Inflammatory macrophage (primary cell): ENCODE measurements at places on chromosomes 6 and 20.

DNA sequence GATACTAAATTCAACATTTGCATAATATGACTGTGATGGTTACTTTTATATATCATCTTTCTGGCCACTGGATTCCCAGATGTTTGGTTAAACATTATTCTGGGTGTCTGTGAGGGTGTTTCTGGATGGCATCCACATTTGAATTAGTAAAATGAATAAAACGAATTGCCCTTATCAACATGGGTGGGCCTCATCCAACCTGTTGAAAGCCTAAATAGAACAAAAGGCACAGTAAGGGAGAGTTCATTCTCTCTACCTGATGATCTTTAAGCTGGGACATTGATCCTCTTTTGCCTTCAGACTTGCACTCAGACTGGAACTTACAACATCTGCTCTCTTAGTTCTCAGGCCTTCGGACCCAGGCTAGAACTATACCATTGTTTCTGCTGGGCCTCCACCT lies 57.6 kb downstream of the CD24 start:
- no peak for DNase-seq

DNA sequence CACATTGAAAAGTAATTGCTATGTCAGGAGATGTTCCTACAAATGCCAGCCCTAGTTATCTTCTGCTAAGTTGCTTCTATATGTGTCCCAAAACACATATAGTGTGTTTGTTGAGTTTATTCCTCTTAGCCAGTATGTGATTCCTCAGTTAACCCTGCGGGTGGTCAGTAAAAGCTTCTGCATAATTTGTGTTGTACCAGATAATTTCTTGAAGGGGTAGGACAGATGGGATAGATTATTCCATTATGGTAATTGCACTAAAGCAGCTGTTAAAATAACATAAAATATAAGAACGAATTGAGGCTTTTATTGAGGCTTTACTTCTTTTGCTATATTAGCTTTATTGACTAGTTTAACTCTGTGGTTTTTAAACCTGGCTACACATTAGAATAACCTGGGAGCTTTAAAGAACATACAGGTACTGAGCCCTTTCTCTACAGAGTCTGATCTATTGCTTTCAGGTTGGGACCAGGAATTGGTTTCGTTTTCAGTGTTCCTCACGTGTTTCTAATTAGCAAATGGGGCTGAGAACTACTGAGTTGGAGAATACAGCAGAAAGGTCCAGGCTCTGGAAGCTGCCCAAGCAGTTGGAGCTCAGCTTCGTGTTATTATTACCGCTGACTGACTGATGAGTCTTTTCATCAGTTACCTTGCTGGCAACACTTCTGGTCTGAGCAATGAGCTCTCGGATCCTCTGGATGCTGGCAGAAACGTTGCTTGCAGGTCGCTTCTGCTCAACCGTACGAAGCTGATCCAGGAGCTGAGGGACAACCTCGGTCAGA lies 56.9 kb downstream of the FAM229B start:
- no peak for DNase-seq

DNA sequence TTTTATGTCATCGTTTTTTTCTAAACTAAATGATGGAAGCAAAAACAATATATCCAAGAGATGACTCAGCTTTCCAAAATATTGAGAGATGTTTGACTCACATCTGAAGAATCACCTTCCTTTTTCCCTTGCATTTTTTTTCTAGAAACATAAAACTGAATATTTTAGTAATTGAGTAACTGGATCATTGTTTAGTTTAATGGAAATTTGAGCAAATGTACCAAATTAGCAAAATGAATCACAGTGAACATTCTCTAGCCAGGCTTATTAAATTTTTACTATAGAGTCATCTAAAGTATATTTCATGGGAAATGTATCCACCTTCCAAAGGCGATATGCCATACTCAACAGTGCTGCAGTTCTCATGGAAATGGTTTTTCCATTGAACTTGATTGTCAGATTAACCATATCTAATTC lies 145.5 kb downstream of the TENT5A start:
- no peak for DNase-seq

- no peak for DNase-seq
Observed at GRCh38 chr6:142756215-142756630, 188.8 kb downstream of the HIVEP2 start.

GRCh38 chr6:150874179-150874578 lies 8.7 kb downstream of the MTHFD1L start:
- no peak for DNase-seq

GRCh38 chr20:22495172-22495571 lies 89.2 kb downstream of the FOXA2 start:
- no peak for DNase-seq

DNA sequence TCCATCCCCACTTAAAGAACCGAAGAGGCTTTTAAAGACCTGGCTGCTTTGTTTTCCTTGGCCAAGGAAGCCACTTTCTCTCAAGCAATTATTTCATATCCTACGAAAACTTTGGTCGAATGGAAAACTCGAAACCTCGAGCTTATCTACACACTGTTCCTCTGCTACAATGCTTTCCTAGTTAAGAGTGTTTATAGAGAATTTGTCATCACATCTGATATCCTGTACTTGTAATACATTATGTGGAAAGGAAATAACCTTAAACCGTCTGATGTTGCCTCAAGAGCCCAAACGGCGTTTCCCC lies 28.1 kb downstream of the TFAP2B start:
- DNase-seq, result no peak

DNA sequence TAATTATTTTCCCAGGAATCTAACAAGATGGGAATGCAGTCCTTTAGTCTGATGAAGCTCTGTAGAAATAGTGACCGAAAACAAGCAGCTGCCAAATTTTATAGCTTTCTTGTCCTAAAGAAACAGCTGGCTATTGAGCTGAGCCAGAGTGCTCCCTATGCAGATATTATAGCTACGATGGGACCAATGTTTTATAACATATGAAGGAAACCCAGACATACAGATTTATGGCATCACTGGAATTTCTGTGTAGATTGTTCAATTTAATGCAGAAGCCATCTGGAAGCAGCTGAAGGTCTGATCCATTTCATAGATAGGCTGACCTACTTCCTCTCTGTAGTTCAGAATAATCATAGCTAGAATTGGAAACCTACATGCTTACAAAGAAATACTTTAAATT lies 11.8 kb upstream of the SNPH start:
- no peak for DNase-seq

GRCh38 chr6:97305414-97306066 lies 22.5 kb upstream of the MMS22L start:
- DNase-seq, result no peak

- DNase-seq, result no peak
Observed at GRCh38 chr20:63273635-63274380, 1.2 kb downstream of the ARFGAP1 start.

- DNase-seq, result no peak
Observed at GRCh38 chr6:79241228-79241627, 6.7 kb upstream of the HMGN3 start.

- DNase-seq, result no peak
Observed at GRCh38 chr6:65719101-65719500, 12.1 kb upstream of the EYS start.

GRCh38 chr6:56368491-56368890 lies 121.1 kb upstream of the COL21A1 start:
- peak; percentile 26 for DNase-seq

- no peak for DNase-seq
Observed at GRCh38 chr20:43953919-43954592, 39.4 kb downstream of the TOX2 start.

DNA sequence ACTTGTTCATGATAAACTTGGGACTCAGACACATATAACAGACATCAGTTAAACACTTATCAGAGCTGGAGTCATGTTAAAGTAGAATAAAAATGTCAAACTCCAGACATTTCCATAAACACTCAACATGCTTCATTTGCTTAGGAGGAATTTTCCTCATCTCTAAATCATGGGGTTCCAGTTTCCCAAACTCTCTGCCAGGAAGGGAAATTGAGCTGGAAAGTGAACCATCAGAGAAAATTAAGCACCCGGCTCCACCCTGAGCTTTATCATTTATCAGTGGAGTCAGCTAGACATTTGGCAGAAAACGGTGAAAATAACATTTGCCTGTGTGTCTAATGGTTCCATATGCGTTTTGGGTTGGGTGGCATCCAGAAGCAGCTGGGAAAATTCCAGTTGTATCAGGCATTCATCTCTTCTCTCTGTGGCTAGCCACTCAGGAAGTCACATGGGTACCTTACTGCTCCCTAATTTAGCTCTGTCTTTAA lies 25.3 kb upstream of the ZNFX1 start:
- no peak for DNase-seq

- DNase-seq, result no peak
Observed at GRCh38 chr20:23928788-23929187, 49.2 kb upstream of the CST5 start.

DNA sequence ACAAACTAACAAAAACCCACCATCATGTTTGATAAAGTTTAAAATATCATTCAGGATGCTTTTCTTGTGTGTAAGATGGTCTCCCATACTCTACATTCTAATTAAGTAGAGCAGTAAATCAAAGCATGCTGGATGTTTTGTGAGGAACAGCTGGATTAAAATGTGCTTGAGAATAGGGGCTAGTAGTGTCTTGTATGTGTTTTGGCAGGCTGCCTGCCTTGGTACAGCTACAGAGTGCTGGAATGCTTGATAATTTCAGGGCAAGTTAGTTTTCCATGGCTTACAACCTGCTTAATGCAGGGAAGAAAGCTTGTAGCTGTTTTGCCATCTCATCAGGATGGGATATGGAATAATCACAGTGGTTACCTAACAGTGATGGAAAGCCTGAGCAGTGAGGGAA lies 636.6 kb upstream of the MMS22L start:
- DNase-seq, result no peak

DNA sequence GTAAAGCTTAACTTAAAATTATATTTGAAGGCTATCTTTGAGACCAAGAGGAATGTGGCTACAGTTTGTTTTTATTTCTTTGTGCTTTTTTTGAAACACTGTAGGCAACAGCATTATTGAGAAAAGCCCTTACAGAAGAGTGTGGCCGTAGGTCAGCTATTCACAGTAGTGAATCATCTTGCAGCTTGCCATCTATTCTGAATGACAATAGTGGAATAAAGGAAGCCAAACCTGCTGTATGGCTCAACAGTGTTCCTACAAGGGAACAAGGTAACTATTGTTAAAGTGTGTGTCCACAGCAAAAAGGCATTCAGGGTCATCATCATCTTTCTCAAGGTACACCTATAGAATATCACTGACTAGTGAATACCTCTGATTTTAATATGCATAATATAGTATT lies 88.5 kb downstream of the KIZ start:
- no peak for DNase-seq

- DNase-seq, result peak; percentile 80
Observed at GRCh38 chr6:34300332-34300751, 51.5 kb upstream of the SMIM29 start.

- DNase-seq, result peak; percentile 91
Observed at GRCh38 chr6:135018941-135019340, 35.7 kb downstream of the HBS1L start.

DNA sequence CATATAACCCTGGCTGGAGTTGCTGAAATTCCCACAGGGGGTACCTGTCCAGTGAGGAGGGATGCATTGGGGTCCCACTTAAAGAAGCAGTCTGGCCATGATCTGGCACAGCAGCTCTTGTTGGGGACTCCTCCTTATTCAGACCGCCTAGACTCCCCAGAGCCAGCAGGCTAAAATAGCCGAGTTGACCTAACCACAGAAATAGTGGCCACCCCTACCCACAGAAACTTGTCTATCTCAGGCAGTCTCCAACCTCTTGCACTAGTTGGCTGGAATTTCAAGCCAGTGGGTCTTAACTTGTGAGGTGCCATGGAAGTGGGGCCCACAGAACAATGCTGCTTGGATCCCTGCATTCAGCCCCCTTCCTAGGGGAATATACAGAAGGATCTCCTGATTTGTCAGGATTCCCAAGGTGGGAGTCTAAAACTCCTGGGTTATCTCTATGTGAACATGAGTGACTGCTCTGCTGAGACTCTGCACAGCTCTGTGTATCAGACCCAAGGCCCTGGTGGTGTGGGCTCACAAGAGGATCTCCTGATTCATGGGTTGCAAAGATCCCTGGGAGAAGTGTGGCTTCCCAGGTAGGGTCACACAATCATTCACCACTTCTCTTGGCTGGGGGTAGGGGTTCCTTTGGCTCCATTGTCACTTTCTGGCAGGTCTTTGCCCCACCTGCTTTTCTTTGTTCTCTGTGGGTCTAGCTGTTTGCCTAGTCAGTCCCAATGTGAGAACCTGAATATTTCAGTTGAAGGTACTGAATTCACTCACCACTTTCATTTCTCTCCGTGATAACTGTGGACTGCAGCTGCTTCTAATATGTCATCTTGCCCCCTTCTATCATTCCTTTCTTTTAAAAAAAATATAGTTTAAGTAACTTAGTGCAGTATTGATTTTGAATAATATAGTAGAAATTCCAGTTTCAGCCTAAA lies 65.5 kb upstream of the CLVS2 start:
- DNase-seq, result no peak

GRCh38 chr6:38346291-38347079 lies 293.2 kb downstream of the BTBD9 start:
- no peak for DNase-seq

DNA sequence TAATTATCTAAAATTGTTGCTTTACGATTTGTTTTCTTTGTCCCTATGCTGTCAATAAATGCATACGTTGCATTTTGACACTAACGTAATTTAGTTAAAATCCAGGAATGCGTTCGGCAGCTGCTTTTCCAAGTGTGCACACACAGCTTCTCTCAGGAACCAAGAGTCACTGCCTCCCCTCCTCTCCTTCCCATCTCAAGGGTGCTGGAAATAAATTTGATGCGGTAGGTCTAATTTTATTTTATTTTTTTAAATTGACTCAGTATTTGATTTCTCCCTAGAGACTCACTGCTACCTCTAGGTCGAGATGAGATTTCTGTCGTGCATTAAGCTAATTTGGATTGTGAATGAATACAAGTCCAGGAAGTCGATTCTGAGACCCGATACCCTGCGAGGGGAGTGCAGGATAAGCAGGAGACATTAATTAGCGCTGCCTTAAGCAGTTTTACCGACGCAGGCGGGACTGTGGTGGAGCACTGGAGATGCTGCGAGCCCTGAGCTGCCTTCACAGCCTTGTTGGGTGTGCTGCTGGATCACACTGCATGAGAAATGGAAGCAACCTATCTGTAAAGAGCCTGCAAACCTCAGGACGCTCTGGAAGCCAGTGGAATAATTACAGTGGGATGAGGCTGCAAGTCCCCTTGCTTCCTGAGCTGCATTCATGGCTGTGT lies 381.2 kb downstream of the C6orf118 start:
- DNase-seq, result no peak

DNA sequence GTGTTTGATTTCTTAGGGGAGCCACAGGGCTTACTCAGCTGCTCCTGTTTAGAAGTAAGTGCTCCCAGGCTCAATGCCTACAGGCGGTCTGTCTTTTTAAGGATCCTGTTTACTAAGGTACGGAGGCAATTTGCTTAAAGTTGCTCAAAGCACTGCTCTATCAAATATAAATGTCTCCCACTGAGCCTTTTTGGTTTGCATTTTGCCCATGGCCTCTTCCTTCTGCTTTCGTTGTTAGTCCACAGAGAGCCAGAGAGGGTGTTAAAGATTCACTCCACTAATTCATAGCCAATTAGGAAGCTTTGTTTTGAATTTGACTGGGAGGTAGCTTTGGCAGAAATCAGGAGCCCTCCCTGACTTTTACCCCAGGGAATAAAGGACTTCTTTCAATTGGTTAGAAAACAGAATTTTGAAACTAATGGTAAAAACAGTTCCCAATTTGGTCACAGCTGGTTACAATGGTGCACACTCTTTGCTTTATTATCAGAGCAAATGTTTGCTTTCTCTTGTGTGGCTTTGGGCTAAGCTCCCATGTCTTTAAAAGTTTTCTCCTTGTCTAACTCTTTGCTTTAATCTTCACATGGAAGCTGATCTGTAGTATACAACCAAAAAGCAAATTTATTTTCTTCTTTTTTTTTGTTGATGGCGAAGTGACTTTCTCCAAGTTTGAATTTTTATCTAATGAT lies 126.2 kb downstream of the IMPG1 start:
- DNase-seq, result no peak
